ENCODE measurements at places on chromosomes 11 and 22. TPM values are rescaled to one million over a fixed set of nuclear protein-coding genes. Genes with fewer than 3 reads are reported as not detected.

Gene OR52A1
- total RNA-seq: not detected

Gene CD151
- total RNA-seq: 199 TPM

Gene UBQLNL
- total RNA-seq: not detected

Gene DDX25
- total RNA-seq: not detected

Gene TTLL1
- 7.8 TPM for total RNA-seq

Gene POU2F3
- total RNA-seq: 2.3 TPM

Gene MMP27
- not detected for total RNA-seq

Gene ISX
- not detected for total RNA-seq

Gene APOBEC3H
- total RNA-seq: 1.5 TPM

GRCh38 chr11:27468209-27468994, 4.2 kb downstream of the LGR4 start:
- DNase-seq: no peak

DNA sequence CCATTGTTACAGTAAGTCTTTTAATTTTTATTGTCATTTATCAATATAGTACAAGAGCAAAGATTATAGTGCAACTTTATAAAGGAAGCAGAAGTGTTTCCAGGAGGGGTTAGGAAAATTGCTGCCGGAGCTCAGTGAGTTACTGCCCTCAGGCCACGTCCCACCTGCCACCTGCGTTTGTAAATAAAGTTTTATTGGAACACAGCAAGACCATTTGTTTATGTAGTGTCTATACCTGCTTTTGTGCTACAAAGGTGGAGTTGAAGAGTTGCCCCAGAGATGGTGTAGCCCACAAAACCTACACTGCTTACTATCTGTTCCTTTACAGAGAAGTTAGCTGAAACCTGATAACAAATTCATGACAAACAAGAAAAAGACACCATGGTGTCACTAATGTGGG, 437.8 kb upstream of the B3GAT1 start:
- no peak for DNase-seq

DNA sequence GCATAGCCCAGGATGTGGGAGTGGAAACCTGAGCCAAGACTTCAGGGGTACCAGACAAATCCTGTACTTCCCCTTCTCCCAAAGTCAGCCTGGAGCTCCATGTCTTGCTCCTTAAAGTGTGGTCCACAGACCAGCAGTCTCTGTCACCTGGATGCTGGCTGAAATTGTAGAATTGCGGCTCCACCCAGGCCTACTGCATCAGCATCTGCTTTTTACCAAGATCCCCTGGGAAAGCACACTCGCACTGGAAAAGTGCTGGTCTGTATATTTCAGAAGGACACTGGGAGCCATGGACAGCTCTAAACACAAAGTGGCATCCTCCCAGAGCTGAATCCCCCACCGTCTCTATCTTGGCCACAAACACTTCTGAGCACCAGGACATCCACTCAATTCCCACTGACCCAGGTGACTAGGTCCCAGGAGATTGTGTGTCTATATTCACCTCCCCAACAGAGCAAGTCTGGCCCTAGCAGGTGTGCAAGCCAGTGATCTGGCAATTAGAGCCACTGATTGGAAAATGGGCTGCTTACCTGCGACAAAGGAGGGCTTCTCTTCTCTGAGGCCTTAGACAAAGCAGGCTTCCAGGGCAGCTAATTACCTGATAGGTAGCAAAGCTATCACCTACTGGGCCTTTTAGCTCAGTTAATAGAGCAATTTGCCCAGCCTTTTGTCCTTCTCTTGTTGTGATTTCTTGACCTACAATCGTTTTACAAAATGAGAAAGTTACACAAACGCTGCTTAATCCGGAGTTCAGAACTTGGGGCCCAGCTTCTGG, 443.3 kb downstream of the MN1 start:
- no peak for DNase-seq

GRCh38 chr22:20128902-20129746, 2.5 kb upstream of the ZDHHC8 start:
- no peak for DNase-seq

DNA sequence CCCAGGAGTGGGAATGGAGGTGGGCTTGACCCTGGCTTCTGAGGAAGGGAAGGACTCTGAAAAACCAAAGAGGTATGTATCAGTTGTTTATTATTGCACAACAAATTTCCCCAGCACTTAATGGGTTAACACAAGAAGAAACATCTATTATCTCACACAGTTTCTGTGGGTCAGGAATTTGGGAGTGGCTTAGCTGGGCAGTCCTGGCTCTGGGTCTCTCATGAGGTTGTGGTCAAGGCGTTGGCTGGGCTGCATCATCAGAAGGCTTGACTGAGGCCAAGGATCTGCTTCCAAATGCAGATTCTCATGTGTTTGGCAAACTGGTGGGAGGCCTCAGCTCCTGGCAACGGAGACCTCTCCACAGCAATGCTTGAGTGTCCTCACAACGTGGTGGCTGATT, 17.5 kb upstream of the SMIM38 start:
- DNase-seq: peak; percentile 64

DNA sequence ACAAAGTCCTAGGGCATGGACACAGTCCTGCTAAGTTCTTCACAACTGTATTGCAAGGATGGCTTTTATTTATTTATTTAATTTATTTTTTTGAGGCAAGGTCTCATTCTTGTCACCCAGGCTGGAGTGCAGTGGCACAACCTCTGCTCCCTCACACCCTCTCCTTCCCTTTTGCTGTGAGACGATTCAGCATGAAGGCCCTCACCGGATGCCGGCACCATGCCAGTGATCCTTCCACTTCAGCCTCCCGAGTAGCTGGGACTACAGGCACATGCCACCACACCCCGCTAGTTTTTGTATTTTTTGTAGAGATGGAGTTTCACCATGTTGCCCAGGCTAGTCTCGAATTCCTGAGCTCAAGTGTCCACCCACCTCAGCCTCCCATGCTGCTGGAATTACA, 17.8 kb downstream of the EED start:
- no peak for DNase-seq

DNA sequence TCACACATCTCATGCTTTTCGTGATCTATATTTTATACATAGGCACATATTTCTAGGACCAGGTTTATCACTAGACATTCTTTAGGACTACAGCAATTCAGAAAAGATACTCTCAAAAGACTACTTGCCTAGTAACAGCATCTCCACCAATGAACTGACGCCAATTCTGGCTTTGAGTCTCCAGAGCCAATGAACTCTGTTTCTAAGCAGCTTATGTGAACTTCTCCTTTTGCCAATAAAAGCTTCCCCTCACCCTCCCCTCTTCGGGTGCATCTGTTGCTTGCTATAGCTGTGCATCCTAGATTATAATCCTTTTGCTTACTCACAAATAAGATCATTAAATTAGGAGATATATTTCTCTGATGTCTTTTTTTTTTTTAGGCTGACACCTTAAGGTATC, 11.4 kb upstream of the ANKK1 start:
- DNase-seq: no peak

DNA sequence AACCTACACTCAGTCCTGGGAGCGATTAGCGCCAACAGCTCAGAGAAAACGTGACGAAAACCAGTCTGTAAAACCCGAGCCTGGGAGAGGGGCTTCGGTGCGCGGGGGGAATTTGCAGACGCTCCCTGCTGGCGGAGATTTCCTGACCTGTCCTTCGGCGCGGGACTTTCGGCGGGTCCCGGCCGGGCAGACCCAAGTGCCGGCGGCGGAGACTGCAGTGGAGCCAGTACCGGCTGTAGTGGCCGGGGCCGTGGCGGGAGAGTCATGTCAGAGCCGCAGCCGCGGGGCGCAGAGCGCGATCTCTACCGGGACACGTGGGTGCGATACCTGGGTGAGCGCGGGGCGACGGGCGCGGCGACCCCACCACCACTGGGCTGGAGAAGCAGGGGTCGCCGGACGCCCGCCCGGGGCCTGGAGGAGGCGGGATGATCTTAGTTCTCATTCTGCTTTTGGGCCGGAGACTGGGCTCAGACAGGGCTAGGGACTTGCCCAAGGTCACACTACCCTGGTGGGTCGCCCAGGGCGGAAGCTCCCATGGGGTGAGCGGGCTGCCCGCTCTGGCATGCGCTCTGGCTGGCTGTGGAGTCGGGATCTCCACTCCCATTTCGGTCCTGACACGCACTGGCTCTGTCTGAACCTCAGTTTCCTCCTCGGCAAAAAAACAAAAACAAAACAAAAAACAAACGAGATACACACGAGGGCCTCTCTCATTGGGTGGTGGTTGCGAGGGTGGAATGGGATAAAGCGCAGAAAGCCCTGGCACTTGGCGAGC, at the start of gene MTFP1:
TSS of gene MTFP1 (plus strand) at position 153 of the 772 bp plus-strand sequence. CDS start at position 265, 112 bp downstream.
- DNase-seq: peak; percentile 60

- DNase-seq: no peak
Measured at GRCh38 chr11:77081976-77082836, 15.4 kb downstream of the CAPN5 start.

DNA sequence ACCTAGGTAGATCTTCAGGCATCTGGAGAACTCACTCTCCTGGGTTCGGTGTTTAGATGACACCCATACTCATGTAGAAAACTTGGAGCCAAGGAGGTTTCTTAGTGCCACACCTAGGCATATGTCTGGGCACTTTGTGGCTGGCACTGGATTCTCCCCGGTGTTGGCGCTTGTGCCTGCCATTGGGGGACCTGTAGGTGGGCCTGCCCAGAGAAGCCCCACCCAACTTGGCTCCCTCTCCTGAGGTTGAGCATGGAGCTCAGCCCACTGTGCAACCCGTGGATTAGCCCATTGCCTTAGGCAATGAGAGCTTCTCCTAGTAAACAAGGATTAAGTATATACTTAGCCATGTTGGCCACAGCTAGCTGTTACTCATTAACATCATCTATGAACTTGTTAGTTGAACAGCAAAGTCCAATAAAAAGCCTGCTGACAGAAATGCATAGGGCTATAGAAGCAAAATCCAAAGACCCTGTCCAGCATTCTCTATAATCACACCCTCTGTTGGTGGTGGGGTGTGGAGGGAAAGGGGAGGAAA, 335.5 kb upstream of the CHORDC1 start:
- no peak for DNase-seq

GRCh38 chr11:59866397-59866796, at the start of gene TCN1:
TSS of gene TCN1 (minus strand) at chr11:59866487. CDS start at chr11:59866470, 17 bp downstream.
- peak; percentile 67 for DNase-seq

DNA sequence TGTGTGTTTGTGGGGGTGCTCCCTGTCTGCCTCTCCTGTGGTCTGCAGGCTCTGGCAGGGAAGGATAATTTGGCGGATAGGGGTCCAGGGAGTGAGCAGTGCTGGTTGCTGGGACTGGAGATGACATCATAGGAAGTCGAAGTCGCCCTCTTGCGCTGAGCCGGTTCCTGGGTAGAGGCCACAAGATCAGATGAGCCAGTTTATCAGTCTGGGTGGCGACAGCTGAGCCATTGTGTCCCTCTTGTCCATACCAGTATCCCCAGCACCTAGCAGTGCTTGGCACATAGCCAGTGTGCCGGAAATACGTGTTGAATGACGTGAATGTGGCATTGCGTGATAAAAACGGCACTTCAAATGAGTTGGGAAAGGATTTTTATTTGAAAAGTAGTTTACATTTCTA, 9.8 kb downstream of the APOL5 start:
- no peak for DNase-seq

GRCh38 chr11:67006029-67006884, 16.7 kb upstream of the SYT12 start:
- DNase-seq: peak; percentile 37

GRCh38 chr11:41461057-41461681, 1.7 kb upstream of the LRRC4C start:
- DNase-seq: no peak

- DNase-seq: no peak
Measured at GRCh38 chr11:43243927-43244326, 67.9 kb upstream of the API5 start.

GRCh38 chr11:105948918-105949590, 73.0 kb downstream of the MSANTD4 start:
- DNase-seq: no peak

DNA sequence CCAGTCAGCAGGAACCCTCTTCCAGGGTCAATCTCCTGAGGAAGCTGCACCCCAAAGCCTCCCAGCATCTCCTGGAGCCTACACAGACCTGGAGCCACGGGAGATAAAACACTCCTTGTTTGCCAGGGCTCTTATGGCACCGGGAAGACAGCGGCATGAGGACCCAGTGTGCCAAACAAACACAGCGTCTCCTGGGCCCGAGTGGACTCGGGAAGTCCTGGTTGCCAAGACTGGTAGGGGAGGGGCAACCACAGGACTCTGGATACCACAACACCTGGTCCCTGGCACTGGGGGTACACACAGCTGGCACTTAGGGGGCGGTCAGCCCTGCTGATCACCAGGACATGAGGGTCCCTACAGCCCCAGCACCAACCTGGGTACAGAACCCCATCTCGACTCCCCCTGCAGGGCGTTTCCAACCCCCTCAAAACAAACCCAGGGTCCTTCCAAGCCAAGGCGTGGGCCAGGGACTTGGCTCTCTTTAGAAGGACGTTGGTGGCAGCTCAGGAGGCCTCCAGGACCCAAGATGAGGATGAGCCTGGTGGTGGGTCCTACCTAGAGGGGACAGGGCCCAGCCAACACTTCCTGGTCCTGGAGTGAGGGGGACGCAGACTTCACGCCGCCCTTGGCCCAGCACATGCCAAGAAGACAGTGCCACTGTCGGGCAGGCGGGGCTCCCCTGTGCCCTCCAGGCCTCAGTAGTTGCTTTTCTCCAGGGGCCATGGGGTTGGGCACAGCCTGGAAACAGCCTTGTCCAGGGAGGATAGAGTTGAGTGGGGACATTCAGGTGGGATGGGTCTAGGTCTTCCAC, 85.0 kb downstream of the CELSR1 start:
- no peak for DNase-seq

DNA sequence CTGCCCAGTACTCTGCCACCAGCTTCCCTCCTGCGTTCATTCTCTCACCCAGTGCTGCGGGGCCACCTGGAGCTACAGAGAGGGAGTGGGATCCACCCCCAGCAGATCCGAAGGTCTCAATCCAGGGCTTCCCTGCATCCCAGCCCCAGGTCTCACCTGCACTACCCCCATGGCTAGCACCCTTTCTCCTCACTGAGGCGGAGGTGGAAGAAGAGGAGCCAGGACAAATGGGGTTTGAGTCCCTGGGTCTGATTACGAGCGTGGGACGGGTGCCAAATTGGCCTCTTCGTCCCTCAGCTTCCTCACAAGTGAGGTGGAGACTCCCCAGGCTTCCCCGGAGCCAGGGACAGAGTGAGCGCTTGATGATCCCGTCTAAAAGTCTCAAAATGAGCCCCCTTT, 64.2 kb downstream of the NFAM1 start:
- DNase-seq: no peak
